NCI-H1417 treated with DMSO at 0.1 percent for 48 hours (cell line): ENCODE measurements at places on chromosomes 2 and 18.

GRCh38 chr2:3246406-3246805 is 131.2 kb downstream of the EIPR1 start:
- DNase-seq = no peak

DNA sequence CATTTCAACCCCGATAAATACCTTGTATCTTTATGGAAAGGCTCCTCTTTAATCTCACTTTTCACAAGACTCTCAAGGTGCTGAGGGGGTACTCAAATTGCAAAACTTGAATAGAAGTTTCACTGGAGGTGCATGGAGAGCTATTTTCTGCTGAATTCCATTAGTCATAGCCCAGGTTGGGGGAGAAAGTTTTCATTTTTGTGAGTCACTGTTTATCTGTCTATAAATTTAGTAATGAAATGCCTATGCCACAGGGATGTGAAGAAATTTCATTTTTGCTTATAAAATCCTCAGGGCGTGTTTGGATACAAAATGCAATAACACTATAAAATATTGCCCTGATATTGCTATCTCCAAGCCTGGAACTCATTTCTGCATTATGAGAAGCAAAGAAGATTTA is 346.3 kb downstream of the LRATD1 start:
- DNase-seq = no peak

DNA sequence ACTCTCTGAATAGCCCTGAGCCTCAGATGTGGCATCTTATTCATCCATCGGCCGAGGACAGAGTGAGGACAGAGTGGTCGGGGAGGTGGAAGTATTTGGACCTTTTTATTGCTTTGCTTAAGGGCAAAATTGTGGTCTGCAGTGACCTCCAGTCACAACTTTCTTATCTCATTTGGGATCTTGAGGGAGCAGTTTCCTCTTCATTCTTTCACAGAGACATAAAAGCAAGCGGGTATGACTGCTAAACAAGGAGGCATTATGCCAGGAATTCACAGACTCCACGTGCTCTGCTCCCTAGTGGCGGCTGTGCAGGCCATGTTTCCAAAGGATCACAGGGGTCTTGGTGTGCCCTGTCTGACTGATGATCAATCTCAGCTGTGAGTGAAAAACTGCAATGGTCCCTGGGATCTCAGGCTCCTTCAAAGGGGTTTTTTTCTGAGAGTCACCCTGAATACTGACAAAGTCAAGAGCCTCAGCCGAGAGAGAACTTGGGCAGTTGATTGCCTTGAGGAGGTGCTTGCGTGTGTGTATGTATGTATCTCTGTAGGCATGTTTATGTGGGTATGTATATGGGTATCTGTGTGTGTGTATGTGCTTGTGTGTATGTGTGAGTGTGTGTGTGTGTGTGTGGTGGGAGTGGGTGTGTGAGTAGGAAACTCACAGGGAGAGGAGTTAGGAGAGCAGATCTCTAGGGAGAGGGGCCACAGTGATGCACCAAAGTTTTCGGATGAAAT is 47.7 kb downstream of the RAPGEF4 start:
- DNase-seq = no peak

- no peak for DNase-seq
These were observed 402.8 kb downstream of the TXNL1 start for GRCh38 chr18:56235481-56236013.

DNA sequence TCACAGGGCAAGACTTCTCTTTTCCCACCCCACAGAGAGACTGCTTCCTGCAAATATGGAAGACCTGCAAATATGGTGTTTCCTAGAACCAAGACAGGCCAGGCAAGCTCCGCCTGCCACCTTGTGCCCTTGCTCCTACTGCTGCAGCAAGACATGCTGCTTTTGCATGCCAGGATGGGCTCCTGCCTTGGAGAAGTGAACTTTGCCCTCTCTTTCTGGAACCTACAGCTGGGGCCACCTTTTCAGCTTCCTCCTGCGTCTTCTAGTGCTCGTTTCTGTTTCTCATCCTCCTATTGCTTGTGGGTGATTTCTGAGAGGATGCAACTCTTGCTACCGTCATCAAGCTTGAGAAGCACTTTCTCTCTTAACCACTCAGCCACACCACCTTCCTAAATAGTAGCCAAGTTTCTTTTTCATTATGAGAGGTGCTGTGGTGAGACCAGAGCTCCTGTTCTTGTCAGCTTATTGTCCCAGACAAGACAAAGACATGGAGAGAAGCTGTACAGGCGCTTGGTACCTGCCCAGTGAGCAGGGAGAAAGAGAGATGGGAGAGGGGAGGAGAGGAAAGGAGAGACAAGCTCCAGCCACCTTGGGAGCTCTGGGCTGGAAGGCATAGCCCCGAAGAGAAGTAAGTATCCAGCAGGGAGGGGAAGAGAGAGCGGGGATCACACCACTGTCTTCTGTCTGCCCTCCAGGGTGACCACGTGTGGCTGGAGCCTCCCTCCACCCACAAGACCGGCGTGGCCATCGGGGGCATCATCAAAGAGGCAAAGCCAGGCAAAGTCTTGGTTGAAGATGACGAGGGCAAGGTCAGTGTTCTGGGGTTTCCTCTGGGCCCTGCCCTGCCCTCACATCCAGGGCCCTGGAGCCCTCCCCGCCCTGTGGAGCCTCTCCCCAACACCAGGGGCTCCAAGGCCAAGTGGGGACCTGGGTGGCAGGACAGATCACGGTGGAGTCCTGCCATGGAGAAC is 28.3 kb downstream of the MYO7B start:
- no peak for DNase-seq

GRCh38 chr18:43587538-43588153 is 310.4 kb upstream of the SYT4 start:
- DNase-seq = peak; percentile 65

- no peak for DNase-seq
These were observed 258.3 kb upstream of the CXCR4 start for GRCh38 chr2:136376211-136376610.

- no peak for DNase-seq
These were observed 375.1 kb upstream of the ID2 start for GRCh38 chr2:8306530-8307351.

- DNase-seq = no peak
These were observed 12.9 kb upstream of the MRO start for GRCh38 chr18:50832754-50833153.

DNA sequence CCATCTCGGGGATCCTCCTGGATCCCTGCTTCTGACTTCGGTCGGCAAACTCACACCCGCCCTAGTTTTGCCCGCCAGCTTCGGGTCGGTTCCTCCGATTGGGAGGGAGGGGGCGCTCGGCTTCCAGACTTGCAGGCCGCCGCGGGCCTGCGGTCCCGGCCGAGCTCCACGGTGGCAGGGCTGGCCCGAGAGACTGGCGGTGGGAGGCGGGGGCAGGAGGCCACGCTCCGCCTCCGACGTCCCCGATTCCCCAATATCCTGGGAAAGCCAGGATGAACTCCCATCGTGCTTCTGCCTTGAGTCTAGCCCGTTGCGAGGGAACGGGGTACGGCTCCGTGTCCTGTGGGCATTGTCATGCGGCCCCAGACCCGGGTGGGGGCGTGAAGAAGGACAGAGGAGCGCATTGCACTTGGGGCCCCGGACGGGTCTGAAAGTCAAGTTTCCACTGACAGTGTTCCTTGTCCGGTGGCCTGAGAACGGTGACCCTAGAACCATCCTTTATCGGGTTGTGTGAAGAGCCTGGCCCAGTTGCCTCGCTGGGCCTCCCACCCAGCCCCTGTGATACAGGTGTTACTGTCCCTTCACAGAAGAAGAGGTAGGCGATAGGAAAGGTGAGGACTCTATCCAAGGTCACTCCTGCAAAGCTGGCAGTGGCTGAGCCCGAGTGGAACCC is 2.4 kb upstream of the INHBB start:
- DNase-seq = no peak

- DNase-seq = peak; percentile 29
These were observed 27.3 kb downstream of the GKN2 start for GRCh38 chr2:68925295-68925896.

GRCh38 chr18:32669549-32670165 is 103.2 kb downstream of the KLHL14 start:
- DNase-seq = no peak

DNA sequence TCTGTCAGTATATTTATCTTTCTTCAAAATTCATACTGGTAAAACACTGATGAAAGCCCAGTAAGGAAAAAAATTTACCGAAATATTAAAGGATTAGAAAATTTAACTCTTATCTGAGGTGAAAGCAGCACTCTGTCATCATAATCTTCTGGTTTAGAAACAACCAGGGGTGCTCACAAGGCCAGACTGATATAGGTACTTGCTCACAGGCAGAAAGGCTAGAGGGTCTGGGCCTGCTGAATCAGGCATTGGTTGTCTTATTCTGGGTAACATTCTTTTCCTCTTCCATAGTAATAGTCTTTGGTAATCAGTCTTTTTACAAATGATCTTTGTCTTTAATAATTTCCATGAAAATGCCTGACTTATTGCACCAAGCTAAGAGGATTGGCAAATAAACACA is 221.4 kb upstream of the TFPI start:
- DNase-seq = no peak

GRCh38 chr2:226953206-226953605 is 117.4 kb downstream of the RHBDD1 start:
- no peak for DNase-seq

- DNase-seq = no peak
These were observed 202.0 kb downstream of the GLI2 start for GRCh38 chr2:120937686-120938044.

DNA sequence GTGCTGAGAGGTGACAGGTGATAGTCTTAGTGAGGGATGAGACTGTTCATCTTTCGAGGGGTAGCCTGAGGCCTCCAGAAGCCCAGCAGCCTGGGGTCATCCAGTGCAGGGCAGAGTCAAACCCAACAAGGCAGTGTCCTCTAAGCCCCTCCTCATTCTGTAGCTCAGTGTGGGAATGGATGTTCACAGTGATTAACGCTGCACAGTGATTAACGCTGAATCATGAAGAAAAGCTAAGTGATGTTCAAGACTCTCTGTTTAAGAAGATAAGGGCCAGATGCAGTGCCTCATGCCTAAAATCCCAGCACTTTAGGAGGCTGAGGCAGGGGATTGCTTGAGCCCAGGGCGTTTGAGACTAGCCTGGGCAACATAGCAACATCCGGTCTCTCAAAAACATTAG is 56.3 kb upstream of the LAPTM4A start:
- no peak for DNase-seq

DNA sequence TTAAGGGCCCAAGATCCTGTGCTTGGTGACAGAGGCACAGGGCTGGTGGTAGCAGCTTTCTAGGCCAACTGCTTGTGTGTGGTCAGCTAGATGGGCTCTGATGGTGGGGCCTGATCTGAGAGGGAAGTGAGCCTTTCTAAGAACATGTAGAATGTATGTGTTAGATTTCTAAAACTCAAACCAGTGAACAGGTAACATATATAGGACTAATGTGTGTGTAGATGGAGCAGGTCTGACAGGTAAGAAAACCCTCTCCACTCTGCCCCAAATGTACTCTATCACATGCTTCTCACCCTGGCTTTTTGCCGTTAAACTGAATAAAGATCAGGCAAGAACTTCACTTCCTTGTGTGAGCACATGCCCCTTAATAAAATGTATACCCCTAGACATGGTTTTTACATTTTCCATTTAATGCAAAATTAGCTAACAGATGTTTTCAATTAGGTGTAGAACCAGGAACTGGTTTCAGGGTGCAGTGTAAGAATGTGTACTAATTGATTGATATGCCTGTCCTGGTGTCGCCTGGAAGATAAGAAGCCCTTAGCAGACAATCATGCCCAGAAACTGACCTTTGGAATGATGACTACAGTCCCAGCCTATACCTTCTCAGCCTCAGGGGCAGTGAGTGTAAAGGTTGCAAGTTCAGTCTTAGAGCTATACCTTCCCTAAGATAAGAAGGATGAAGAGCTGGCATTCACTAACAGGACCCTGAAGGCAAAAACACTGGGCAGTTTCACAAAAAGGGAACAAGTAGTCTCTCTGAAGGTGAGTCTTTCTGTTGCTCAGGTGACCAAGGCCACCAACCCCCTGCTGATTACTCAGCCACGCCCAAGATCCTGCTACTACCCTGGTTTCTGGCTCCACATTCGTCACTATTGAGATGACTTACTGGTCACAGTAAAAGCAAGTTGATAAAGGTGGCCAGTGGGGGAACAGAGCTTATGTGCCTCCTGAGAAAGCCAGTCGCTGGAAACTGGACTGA is 71.2 kb downstream of the SPATS2L start:
- no peak for DNase-seq

DNA sequence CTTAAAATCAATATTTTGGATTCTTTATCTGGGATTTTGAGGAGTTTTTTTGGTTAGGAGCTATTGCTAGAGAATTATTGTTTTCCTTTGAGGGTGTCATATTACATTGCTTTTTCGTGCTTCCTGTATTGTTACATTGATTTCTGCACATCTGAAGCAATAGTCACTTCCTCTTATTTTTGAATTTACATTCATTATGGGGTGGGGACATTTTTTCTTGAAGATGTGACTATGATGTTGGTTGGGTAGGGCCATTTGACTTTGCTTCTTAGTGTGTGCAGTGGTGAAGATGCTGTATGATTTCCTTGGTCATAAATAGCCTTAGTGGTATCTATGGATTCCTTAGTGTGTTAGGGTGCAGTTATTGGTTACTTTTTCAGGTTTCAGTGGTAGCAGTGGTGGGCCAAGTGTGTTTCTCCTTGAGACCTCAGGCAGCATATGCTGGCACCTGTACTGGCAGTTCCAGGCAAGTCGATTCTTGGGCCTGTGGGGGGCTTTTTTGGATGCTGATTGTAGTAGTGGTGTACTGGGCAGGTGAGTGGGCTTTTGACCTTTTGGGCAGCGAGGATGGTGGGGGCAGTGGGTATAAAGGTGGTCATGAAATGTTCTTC is 61.8 kb downstream of the ARHGAP25 start:
- DNase-seq = no peak

- DNase-seq = no peak
These were observed 201.3 kb downstream of the EIPR1 start for GRCh38 chr2:3176071-3176868.

- DNase-seq = no peak
These were observed 115.5 kb downstream of the ERBB4 start for GRCh38 chr2:212423089-212423488.

DNA sequence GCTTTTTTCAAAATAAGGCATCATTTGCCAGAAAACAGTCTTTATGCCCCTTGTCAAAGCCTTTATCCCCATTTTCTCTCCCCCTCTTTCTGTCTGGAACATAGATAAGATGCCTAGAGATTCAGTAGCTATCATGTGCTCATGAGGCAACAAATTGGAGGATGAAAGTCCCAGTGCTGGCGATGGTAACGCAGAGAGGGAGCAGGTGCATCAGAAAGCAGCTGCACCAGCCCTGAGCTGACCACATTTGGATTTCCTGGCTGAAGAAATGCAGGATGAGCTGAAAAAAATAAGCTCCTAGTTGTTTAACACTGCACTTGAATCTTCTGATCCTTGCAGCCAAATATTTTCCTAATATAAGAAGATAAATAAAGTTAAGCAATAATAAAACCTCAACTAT is 48.0 kb downstream of the LOXHD1 start:
- DNase-seq = no peak

DNA sequence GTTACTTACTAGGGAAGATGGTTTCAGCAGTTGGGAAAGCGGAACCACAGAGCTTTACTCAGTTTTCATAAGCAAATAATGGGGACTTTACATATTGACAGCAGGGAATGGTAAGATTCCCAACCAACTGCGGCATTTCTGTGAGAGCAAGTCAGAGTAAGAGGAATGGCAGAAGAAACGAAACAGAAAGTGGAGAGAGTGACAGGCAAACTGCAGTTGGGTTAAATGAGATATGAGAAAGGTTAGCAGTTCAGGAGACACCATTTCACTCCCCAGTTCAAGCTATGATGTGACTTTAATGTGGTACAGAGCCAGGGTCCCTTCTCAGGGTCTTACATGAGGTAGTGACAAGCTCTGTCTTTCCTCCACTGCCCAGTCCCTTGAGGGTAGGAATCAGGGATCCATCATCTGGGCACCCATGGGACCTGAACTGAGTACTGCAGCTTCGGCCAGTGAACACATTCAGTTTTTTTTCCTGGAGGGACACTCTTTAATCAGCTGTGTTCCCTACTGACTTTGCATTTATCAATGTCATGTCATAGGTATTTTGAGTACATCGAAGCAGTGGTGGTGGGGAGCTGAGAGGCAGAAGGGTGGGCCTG is 33.0 kb upstream of the GREB1 start:
- DNase-seq = no peak
